ENCODE measurements at places on chromosomes 12 and 14. TPM values are rescaled to one million over a fixed set of nuclear protein-coding genes. Genes with fewer than 3 reads are reported as not detected.

Gene GARIN6
- total RNA-seq = not detected

Gene RNASE7
- not detected for total RNA-seq

Gene RPGRIP1
- not detected for total RNA-seq

Gene RPL36AL
- 320 TPM for total RNA-seq

Gene LBHD2
- not detected for total RNA-seq

Gene DAO
- total RNA-seq = not detected

Gene DAAM1
- total RNA-seq = 22.4 TPM

Gene CLEC2A
- not detected for total RNA-seq

Gene IQSEC3
- total RNA-seq = 0.33 TPM

Gene A2ML1
- total RNA-seq = not detected

Gene LRRC10
- not detected for total RNA-seq

Gene TEAD4
- total RNA-seq = 0.83 TPM

Gene NTS
- not detected for total RNA-seq

Gene KRT72
- not detected for total RNA-seq

Gene NRL
- total RNA-seq = 2.1 TPM

Gene HSPB8
- not detected for total RNA-seq

Gene FAIM2
- 0.78 TPM for total RNA-seq

Gene TUBA1A
- total RNA-seq = 106 TPM

Gene SCN8A
- total RNA-seq = 0.33 TPM

Gene NUBPL
- 4.2 TPM for total RNA-seq

Gene SLCO1B1
- not detected for total RNA-seq

Gene SLC25A21
- total RNA-seq = not detected

Gene ADGRD1
- 0.23 TPM for total RNA-seq

Gene EIF2S3B
- total RNA-seq = 1.4 TPM

Gene OTUB2
- total RNA-seq = 7.3 TPM

Gene SLC25A47
- not detected for total RNA-seq

Gene NDRG2
- 8.3 TPM for total RNA-seq

Gene CAPZA3
- not detected for total RNA-seq

Gene CCDC198
- total RNA-seq = not detected

Gene RNF31
- 122 TPM for total RNA-seq

Gene IFT81
- total RNA-seq = 2.6 TPM

Gene HOXC4
- 0.23 TPM for total RNA-seq

Gene SPTB
- 0.10 TPM for total RNA-seq

Gene LRRC43
- total RNA-seq = 0.38 TPM

Gene RNASE9
- total RNA-seq = not detected

Gene TGM1
- total RNA-seq = 4.4 TPM

Gene RFX4
- total RNA-seq = not detected

Gene DTX3
- total RNA-seq = 19.3 TPM

Gene FAM181A
- total RNA-seq = not detected

Gene KCNH5
- total RNA-seq = not detected

Gene MAP3K9
- total RNA-seq = 5.9 TPM

Gene TMEM233
- total RNA-seq = not detected

Gene DYRK2
- total RNA-seq = 49.5 TPM

Gene TEX52
- total RNA-seq = 0.20 TPM

Gene SAMD15
- not detected for total RNA-seq

Gene TAS2R50
- 0.73 TPM for total RNA-seq

Gene ISCU
- 69.9 TPM for total RNA-seq

Gene KRT3
- total RNA-seq = not detected

Gene MIP
- not detected for total RNA-seq

Gene OTOGL
- total RNA-seq = not detected

Gene ADIPOR2
- 71.8 TPM for total RNA-seq

Gene GPR84
- 0.25 TPM for total RNA-seq

Gene KLRG1
- total RNA-seq = 13.3 TPM

Data from activated CD4-positive, alpha-beta memory T cell treated with anti-CD3 and anti-CD28 coated beads, Interleukin-2, amount 10 ng/mL, durations not matched to agents 7 days and 5 days (primary cell).